ENCODE measurements at places on chromosomes 2 and 18.

GRCh38 chr2:36476411-36476810 lies 120.8 kb downstream of the CRIM1 start:
- no peak for DNase-seq

DNA sequence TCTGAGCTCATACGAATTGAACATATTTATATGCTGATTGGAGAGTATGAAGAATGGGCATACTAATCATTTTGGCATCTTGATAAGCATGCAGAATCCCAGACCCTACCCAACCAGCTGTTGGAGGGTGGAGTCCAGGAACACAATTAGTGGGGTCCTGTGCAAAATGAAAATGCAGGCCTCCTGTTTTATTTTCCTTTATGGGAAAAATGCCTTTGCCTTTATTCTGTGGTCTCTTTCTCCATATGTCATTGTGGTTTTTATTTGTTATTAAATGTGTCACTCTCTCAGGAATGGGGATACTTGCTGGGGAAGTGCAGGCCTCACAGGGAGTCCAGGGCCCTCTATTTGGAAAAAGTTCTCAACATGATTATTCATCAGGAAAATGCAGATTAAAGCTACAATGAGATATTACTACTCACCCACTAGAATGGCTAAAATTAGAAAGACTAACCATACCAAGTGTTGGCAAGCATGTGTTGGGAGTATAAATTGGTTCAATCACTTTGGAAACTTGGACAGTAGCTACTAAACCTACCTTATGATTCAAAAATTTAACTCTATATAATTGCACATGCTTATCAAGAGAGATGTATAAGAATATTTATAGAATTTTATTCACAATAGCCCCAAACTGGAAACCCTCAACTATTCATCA lies 223.1 kb upstream of the FBXO11 start:
- DNase-seq: no peak

DNA sequence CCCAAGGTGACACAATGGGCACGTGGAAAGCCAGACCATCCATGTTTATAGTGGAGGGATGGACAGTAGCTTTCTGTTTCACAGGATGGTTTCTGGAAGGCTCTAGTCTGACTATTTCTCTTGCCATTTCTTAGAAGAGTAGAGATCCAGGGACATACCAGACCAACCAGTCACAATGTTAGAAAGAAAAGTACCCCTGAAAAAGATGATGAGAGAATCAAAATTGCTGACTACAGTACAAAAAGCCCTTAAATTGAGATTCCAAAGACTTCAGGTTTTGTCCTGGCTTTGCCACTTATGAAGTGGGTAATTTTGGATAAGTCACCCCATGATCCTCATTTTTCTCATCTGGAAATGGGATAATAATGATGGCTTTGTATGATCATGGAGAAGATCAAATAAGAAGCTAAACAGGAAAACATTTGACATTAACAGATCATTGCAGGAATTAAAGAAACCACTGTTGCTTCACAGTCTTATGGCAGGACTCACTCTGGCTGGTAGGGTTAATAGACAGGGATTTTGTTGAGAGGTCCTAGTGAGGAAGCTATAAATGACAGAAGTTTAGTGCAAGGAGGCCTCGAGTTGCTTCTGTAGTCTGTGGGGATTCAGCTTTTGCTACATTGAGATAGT lies 386.0 kb downstream of the IRS1 start:
- DNase-seq: no peak

- no peak for DNase-seq
These were observed 61.4 kb downstream of the DYM start for GRCh38 chr18:49399003-49399402.

DNA sequence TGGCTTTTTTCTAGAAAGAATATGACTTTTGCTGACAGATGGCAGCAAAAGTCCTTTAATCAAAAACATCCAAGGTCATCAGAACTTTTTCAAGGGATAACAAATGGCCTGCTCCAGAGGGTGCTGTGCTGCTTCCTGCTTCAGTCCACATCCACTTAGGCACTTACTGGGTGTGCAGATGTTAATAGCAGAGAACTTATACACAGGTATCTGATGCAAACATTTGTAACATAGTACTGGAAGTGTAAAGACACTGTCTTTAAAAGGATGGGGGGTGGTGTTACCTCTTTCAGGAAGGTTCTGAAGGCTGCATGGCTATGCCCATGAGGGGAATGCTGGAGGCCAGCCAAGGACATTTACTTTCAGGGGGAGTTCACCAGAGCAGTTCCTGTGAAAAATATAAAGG lies 5.5 kb downstream of the HOXD8 start:
- DNase-seq: no peak

- DNase-seq: no peak
These were observed 148.0 kb upstream of the ALPP start for GRCh38 chr2:232230560-232230959.

Data from upper lobe of left lung (tissue), 6 donors.